ENCODE measurements at places on chromosomes 3 and 15.

GRCh38 chr3:56748663-56749231 is 53.0 kb downstream of the ARHGEF3 start:
- DNase-seq, result peak; percentile 16

- no peak for DNase-seq
Observed at GRCh38 chr3:53030619-53031449, 15.0 kb downstream of the SFMBT1 start.

DNA sequence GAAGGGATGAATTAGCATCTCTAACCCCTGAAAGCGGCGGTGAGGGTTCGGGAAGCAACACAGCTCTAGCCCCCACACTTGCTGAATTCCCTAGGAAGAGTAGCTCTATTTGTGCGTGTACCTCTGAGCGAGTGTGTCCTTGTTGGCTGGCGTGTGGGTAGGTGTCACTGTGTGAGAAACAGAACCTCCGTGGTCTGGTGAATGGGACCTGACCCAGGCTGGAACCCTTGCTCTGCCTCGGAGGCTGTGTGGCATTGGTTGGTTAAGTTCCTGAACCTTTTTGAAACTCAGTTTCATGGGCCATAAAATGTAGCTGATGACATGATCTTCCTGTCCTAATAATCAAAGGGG is 414 bp upstream of the TMEM115 start:
- no peak for DNase-seq

DNA sequence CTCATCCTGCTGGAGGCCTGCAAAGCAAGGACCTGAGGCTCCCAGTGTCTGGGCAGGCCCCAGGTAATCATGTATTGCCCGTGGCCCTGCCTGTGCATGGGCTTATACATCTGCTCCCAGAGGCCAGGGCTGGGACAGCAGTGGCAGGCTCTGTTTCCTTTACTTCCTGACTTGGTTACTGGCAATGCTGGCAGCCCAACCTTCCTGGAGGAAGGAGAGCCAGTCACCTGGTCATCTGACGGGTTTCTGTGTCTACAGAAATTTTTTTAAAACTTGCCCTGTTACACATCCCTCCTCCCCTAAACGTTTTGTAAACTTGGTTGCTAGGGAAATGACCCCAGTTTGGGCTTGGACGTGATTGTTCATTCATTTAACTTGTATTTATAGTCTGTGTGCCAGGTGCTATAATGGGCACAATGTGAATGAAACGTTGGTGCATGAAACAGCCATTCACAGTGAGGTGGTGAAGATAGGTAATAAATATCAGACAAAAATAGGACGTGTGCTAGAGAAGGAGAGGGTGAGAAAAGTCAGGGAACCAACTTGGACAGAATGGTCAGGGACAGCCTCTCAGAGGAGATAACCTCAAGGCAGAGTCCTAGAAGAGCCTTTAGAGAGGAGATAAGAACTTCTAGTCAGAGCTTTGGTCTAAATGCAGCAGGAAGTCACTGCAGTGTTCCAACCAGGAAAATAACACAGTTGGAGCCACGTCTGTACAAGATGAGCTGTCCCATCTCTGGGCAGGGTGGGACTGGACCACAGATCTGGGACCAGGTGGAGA is 14.1 kb downstream of the TEX264 start:
- DNase-seq, result no peak

GRCh38 chr3:144622845-144623244 is 651.2 kb downstream of the DIPK2A start:
- no peak for DNase-seq

DNA sequence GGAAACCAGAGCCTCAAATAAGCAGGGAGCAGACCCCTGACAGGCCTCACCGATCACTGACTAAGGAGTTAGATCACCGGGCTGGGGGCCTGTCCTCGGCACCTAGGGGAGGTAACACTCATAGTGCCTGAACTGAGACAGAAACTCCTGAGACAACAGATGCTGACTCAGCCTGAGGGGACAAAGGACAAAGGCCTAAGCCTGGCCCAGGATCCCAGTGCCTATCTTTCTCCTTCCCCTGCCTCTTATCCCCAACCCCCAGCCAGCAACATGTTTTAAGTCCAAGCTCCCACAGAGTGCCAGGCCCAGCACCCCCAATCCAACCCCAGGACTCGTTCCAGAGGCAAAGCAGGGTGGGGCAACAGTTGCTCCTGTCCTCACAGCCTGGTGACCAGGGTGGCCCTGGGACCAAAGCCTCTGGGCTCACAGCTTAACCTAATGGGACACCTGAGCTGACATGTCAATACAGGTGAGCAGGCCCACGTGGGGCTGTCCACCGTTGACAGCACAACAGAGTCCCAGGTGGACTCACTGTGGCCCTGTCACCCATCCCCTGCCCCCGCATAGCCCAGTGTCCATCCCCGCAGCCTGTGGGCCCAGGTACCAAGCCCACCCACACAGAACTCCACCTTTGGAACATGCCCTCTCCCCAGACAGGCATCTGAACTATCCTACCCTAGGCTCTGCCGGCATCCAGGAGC is 37.4 kb downstream of the ADCY5 start:
- DNase-seq, result no peak

GRCh38 chr15:89130201-89130600 is 41.9 kb downstream of the ABHD2 start:
- DNase-seq, result peak; percentile 69

Data from suppressor macrophage treated with lipopolysaccharide for 4 hours (primary cell).